ENCODE measurements at places on chromosomes 4 and X. TPM values are rescaled to one million over a fixed set of nuclear protein-coding genes. Genes with fewer than 3 reads are reported as not detected.

DNA sequence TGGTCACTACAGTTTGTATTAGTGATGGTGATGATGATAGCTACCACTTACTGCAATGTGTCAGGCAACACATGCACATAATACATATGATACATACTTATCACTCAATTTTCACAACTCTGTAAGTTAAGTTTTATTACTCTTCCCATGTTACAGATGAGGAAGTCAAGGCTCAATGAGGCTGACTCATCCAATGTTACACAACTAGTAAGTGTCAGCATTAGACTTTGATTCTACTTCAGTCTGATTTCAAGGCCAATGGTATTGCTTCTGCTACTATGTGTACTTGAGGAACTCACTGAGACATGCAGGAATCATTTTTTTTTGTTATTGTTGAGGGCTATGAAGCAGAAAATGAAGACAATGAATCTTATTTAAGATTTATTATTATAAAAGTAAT is 96.4 kb upstream of the TRPC5OS start:
- DNase-seq: no peak

The GAB3 gene
- 4.1 TPM for total RNA-seq

GRCh38 chrX:145631461-145631951 is 186.1 kb upstream of the SLITRK2 start:
- no peak for DNase-seq

DNA sequence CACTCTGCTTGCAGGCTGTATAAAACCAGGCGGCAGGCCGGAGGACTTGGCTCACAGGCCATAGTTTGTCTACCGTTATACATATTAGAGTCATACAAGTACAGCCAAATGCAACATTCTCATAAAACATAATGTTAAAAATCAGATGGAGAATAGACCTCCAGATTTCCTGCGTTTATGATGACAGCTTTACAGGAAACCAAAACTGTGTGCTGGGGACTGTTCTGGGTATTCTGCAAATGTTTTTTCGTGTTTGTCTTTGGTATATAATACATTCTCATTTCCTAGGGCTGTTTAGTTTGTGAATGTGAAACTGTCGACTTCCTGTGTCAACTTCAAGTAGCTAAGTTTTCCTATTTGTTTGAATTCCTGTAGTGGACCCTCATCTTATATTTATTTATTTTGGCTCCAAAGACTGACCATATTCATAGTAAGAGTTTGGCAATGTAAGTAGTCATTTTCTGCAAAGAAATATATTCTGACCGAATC is 79.5 kb upstream of the FAM9C start:
- DNase-seq: peak; percentile 87

GRCh38 chrX:9885150-9885549 is 82.0 kb upstream of the CLDN34 start:
- DNase-seq: peak; percentile 67

The FMR1NB gene
- not detected for total RNA-seq

The GAGE12J gene
- not detected for total RNA-seq

DNA sequence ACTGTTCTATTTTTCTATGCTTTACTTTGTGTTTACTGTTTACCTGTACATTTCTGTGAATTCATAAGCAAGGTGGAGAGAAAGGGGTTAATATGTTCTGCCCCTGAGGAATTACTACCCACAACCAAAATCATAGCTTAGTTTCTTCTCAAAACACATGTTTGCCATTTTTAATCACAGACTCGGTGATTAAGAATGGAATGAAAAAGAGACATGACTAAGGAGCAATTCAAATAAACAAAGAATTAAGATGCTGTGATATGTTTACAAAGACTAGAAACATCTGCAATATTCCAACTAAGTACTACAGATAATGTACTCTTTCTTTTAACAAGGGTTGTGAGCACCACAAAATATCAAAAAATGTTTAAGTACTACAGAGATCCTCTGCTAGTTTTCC is 11.7 kb upstream of the FAT4 start:
- DNase-seq: no peak

DNA sequence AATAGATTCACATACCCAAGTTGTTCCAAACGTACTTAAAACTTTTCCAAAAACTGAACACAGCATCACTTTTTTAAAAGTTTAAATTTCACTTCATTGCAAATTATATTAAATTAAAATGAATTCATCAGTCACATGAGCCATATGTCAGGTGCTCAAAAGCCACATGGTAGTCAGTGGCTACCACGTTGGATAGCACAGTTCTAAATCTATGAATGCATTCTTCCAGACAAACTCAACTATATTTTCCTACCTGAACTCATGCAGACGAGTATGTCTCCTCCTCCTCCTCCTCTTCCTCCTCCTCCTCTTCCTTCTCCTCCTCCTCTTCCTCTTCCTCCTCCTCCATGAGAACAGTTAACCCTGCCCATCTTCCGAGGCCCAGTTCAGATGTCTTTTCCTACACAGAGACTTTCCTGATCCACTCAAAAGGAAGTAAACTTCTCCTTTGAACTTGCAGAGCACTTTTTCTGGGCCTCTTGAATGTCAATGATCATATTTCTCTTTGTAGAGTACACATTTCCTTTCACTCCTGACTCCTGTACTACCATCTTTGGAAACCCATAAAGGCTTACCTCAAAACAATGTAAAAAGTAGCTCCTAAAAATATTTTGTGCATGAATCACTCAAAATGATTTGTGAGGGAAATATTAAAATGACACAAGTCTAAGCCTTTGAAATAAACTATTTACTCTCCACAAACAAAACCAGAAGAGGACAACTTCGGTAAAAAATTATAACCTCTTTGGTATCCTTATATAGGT is 172.6 kb downstream of the AMELX start:
- no peak for DNase-seq

The ZFP92 gene
- 0.17 TPM for total RNA-seq

The CHM gene
- 18.7 TPM for total RNA-seq

DNA sequence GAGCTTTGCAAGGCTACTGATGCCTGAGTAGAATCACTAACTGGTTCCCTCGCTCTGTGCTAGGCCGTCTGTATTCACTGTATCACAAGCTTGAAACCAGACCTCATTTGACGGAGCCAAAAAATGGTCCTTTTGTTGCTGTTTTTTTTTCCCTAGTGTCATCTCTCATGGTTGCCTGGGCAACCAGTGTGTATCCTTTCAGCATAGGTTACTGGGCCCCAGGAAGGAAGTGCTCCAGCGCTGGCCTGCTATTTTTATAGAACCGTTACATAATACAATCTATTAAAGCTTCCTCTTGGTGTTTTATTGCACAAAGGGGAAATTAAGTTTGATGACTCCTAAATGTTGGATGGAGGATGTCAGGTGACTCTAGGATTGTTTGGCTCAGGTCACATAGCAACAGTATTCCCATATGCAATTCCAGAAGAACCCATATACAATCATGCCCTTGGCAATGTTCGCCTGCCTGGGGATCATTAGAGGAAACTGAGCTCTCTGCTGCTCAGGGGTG is 220.4 kb downstream of the SPRY1 start:
- no peak for DNase-seq

DNA sequence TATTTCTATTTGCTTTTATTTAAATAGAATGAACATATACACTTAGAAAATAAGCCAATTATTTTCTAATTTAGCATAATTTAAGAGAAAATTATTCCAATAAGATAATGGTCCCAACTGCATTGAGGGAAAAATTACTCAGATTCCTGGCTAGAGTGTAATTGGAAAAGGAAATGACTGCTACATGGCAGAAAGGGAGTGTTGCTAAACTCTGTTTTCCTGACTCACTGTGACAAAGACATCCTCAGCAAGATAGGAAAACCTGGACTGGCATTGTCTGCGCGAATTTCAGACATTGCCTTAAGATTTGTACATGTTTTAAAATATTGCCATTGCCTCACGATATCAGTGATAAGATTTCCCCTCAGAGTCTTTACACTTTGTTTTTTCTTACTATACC is 8.2 kb downstream of the TNIP3 start:
- DNase-seq: peak; percentile 92

- DNase-seq: no peak
Observed at GRCh38 chr4:7301846-7302630, 109.7 kb downstream of the SORCS2 start.

DNA sequence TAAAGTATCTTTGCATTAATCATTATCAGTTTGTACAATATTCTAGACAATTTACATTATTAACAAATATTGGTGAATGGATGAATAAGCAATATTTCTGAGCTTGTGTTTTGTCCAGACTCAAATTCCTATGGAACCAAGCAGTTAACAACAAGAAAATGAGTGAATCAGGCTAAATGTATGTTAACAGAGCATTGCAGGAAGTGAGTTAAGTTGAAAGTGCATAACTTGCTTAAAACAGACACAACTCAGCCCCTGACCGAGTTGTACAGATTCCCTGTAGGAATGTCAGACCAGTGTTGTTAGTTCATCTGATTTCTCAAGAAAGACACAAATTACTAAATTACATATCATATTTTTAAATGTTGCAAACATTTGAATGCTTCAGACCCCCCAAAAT is 23.7 kb upstream of the CSN1S1 start:
- DNase-seq: peak; percentile 45

DNA sequence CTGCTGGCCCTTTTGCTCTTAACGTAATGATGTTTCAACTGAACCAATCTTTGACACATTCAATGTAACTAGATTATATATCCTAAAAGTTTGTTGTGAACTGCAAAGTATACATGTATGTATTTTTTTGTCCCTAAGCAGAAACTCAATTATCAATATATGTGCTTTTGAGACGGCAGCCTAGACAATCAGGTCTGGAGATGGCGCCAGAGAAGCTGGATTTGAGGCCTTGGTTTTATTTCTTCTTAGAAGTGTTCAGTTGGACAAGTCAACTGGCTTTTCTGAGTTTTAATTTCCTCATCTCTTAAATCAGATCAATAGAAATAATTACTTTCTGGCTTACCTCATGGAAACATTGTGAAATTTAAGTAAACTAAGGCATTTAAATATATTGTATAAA is 62.5 kb downstream of the DCAF8L1 start:
- DNase-seq: peak; percentile 4

The MAGEB10 gene
- total RNA-seq: not detected

DNA sequence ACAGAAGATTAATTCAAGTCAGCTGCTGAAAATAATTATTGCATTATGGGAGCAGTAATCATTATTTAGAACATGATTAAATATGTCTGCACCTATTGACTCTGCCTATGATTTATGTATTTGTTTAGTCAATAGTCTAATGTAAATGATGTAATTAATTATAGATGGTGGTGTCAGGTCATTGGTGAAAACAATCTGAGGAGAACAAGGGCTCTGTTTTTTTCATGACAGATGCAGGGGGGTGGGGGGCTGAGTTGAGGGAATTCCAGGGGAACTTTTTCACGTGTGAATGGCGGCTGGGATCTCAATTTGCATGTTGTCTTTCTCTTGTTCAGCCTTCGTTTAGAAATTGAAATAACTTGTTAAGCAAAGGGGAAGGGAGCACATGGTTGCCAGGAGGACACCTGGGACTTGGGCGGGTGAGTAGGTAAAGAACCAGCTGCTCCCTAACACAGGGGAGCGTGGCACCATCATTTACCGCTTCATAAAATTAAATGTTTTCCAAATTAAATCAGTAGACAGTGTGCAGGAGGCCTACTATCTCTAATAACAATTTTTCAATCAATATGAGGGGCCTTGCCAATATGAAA is 65.4 kb downstream of the NKX6-1 start:
- DNase-seq: no peak

DNA sequence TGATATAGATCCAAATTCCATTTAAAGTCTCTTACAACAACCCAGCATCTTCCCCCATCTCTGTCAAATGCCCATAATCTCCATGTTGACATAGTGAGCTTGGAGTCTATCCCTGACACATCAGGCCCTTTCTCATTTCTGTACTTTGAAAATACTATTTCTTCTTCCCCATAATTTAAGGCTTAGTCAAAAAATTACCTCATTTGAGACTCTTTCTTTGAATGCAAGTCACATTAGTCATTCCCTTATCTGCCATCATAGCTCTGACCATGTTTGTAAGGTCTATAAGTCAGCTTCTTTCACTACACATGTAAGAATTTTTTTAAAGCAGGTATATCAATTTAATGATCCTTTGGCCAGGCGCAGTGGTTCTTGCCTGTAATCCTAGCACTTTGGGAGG is 99.9 kb downstream of the DDX60 start:
- DNase-seq: peak; percentile 26

GRCh38 chr4:185405296-185405999 is 8.8 kb downstream of the ANKRD37 start:
- DNase-seq: no peak

The NUP62CL gene
- not detected for total RNA-seq

The TRIM2 gene
- total RNA-seq: 70.4 TPM

The PPARGC1A gene
- 4.4 TPM for total RNA-seq

- DNase-seq: no peak
Observed at GRCh38 chr4:174358410-174358809, 74.7 kb downstream of the CEP44 start.

- no peak for DNase-seq
Observed at GRCh38 chr4:68864438-68865187, 48.8 kb downstream of the UGT2B10 start.

The KLF3 gene
- total RNA-seq: 12.4 TPM

DNA sequence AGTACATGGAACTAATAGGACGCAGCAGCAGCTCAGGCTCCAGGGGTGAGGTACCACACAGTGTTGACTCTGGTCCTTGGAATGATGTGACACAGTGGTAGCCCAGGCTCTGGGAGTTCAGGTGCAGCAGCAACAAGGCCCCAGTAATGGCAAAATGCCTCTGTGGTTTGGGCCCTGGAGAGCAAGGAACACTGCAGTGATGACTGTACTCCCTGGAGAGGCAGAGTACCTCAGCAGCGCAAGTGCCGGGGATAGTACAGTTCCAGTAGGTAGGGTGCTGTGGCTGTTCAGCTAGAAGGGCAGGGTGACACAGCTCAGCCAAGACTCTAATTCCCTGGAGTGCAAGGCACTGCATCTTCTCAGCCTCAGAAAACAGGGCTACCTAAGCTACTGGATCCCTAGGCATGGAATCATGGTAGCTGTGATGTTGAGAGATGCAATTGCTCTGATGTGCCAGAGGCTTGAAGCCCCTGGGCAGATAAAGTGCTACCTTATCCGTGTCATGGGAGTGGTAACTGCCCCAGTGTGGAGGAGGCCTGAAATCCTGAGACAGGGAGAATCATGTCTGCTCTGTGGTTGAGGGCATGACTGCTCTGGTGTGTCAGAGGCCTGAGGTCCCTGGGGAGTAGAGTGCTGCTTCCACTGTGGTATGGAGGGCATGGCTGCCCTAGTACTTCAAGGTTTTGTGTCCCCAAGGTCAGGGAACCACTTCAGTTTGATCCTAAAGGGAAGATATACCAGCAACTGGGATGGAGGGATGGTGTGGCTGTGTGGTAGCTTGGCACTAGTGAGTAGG is 55.2 kb downstream of the AREG start:
- DNase-seq: no peak

DNA sequence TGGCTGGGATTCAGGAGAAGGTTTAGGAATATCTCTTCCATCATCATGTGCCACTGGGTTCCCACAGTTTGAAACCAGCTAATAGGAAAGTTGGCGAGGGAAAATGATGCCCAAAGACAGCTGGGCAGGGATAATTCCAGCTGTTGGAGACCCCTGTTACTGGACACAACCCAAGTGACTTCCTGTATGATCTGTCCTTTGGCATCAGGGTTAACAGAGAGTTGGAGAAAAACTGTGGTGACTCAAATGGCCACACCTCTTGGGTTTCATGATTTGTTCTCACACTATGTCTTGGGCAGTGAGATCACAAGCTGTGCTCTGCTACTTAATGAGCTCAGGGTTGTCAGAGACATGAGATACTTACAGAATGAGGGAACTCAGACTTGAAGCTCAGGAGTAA is 3.8 kb downstream of the FGF16 start:
- DNase-seq: peak; percentile 73

The GLRB gene
- 25.9 TPM for total RNA-seq

- DNase-seq: no peak
Observed at GRCh38 chr4:44983083-44983482, 256.7 kb upstream of the GNPDA2 start.

The FGG gene
- total RNA-seq: not detected

Data from fibroblast of lung (primary cell).